Left ventricle myocardium superior (tissue), 1 donor: ENCODE measurements at places on chromosomes 12 and 14. TPM values are rescaled to one million over a fixed set of nuclear protein-coding genes. Genes with fewer than 3 reads are reported as not detected.

GRCh38 chr12:84825149-84825548 lies 87.5 kb downstream of the SLC6A15 start:
- DNase-seq, result no peak

GRCh38 chr14:57491640-57492039 lies 2.0 kb downstream of the CCDC198 start:
- no peak for DNase-seq

DNA sequence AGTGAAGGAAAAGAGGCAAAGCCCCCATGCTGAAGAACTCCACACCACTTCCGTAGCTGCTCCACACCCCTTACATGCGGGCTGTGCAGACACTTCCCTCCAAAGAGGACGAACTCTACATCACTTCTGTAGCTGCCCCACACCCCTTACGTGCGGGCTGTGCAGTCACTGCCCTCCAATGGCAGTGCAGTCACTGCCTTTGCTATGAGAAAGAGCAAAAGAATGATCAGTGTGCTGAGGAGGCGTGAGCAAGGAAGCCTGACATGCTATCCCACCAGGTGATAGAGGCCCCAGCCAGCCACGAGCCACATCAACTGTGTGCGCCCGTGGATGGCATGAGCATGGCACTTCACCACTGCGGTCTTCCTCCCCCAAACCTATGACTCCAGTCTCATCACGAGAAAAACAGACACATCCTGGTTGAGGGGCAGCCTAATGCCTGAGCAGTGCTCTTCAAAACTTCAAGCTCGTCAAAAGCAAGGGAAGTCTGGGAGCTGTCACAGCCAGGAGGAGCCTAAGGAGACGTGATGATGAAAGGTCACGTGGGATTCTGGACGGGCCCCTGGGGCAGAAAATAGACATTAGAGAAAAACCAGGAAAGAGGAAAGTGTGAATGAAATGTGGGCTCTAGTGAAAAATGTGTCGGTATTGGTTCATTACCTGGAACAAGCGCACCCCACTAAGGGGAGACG lies 60.8 kb upstream of the C14orf180 start:
- DNase-seq, result no peak

DNA sequence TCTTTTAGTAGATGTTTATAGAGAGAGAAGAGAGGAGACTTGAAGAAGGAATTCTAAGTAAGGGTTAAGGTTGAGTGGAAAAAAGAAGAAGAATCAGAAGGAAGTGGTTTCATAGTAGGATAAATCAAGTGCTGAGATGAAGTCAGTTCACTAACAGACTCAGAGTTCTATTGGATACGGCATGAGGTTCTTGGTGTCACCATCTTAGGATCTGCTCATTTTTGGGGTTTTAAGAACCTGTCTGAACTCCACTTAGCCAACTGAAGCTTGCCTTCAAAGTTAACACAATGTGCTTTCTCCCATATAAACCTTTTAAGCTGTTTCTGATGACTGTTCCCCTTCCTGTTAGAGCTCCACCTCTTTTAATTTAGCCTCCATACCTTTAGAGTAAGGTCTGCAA lies 152.6 kb downstream of the PRKCH start:
- no peak for DNase-seq

GRCh38 chr14:66636240-66636639 lies 128.3 kb downstream of the GPHN start:
- DNase-seq, result no peak

DNA sequence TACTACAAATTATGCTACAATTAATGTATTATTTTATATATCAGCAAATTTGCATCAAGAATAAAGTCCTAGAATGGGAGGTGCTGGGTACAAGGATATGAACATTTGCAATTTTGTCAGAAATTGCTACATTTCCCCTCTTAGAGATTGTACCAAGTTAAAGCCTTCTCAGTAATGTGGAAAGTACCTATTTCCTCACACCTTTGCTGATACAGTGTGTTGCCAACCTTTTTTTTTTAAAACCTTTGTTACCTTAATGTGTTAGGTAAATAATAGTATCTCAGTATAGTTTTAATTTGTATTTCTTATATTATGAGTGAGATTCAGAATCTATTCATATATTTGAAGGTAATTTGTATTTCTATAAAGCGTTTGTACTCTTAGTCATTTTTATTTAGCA lies 95.4 kb upstream of the HIF1A start:
- DNase-seq, result no peak

- DNase-seq, result no peak
Observed at GRCh38 chr14:76968621-76969063, 59.9 kb downstream of the IRF2BPL start.

DNA sequence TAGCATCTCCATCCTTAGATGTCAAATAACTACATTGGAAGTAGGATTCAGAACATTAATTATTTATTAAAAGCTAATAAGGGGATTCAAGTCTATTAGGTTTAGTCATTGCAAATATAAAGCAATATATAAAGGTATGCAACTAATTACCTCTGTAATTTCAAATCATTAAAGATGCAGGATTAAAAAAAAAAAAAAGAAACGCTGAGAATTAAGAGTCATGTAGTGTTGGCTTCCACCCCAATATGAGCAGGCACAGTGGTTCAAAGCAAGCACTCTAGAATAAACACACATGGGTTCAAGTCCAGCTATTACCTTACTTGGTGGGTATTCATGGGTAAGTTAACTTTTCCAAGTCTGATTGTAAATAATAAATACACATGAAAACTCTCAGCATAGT lies 10.9 kb downstream of the SPTB start:
- no peak for DNase-seq

DNA sequence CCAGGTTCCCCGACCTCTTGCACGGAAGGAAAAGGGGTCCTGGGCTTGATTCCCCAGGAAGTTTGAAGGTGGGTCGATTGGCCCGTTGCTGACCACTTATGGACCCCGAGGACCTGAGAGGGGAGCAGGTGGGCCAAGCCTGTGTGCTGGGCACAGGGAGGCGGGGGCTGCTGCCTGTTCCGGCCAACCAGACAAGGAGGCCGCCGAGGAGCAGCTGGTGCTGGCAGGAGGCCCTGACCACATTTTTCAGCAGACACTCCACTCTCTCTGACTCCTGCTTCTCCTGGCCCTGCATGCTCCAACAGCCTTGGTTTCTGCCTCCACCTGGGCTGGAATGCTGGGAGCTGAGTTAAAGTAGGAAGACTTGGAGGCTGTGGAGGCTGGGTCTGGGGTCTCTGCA lies 42.8 kb downstream of the NOS1 start:
- DNase-seq, result no peak

DNA sequence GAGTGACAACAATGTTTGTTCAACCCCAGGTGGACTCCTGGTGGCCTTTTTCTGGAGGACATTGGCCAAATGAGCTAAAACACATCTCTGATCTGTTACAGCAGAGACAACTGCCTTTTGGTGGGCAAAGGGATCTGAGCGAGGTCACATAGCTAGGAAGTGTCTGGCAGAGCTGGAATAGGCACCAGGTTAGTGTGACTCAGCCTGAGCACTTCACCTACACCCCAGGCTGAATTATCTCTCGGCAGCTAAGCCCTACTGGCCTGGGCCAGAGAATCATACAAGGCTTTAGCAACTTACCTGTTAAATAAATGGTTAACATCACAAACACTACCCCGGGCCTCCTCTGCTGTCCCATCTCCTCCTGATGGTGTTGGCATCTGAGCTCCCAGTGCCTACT lies 50.2 kb upstream of the HSPB8 start:
- no peak for DNase-seq

GRCh38 chr14:56150645-56151345 lies 32.6 kb downstream of the PELI2 start:
- DNase-seq, result no peak

DNA sequence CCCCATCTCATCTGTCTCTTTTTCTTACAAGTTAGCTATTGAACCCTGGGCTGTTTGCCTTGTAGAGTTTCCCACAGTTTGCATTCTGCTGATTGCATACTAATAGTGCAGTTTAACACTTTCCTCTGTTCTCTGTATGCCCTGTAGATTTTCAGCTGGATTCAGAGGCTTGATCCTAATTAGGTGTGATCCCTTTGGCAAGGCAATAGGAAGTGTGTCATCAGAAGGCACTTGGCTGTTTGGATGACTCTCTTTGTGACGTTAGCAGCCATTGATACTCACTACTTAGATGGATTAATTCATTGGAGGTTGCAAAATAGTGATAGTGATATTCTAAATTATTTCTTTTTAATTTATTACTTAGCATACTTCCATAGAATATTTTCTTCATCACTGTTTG lies 33.6 kb downstream of the FUT8 start:
- DNase-seq, result no peak

- no peak for DNase-seq
Observed at GRCh38 chr12:128612150-128612850, 211.5 kb downstream of the SLC15A4 start.

GRCh38 chr14:68395604-68396003 lies 397.3 kb downstream of the ZFP36L1 start:
- no peak for DNase-seq

- DNase-seq, result no peak
Observed at GRCh38 chr12:109951136-109951535, 45.0 kb downstream of the GIT2 start.

DNA sequence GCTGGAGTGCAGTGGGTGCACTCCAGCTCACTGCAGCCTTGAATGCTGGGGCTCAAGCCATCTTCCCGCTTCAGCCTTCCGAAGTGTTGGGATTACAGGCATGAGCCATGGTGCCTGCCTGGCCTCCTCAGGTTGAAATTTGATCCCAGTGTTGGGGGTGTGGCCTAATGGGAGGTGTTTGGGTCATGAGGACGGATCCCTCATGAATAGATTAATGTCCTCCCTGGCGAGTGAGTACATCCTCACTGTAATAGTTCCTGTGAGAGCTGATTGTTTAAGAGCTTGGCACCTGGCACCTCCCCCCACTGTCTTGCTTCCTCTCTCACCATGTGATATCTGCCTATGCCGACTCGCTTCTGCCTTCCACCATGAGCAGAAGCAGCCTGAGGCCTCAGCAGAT lies 84.7 kb downstream of the TSPAN9 start:
- DNase-seq, result no peak

DNA sequence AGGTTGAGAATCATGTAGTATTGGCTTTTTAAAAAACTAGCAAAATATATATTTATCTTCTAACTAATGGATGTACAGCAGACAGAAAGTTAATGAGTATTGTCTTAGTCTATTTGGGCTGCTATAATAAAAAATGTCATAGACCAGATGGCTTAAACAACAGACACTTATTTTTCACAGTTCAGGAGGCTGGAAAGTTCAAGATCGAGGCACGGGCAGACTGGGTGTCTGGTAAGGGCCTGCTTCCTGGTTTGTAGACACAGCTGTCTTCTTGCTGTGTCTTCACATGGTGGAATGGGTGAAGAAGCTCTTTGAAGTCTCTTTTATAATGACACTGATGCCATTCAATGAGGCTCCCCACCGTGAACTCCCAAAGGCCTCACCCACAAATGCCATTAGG lies 70.1 kb upstream of the KRR1 start:
- DNase-seq, result no peak

DNA sequence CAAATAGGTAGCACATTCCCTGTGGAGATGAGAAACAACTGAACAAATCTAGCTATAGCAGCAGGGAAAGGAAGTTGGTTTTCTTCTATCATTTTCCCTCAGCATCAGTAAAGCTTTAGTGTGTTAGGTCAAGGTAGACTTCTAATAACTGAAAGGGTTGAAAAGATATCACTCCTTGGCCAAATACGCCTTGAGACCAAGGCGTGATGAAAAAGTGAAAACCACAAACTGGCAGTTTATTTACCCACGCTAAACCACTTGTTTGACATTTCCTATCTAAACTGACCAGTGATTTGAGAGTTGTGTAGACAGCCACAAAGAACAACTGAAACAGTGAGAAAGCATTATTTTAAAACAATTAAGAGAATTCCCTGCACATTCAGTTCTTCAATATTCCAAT lies 99.6 kb upstream of the SOX5 start:
- DNase-seq, result no peak

- DNase-seq, result no peak
Observed at GRCh38 chr12:43291516-43291915, 260.5 kb downstream of the ADAMTS20 start.

- no peak for DNase-seq
Observed at GRCh38 chr14:61461808-61462275, 140.5 kb downstream of the PRKCH start.

DNA sequence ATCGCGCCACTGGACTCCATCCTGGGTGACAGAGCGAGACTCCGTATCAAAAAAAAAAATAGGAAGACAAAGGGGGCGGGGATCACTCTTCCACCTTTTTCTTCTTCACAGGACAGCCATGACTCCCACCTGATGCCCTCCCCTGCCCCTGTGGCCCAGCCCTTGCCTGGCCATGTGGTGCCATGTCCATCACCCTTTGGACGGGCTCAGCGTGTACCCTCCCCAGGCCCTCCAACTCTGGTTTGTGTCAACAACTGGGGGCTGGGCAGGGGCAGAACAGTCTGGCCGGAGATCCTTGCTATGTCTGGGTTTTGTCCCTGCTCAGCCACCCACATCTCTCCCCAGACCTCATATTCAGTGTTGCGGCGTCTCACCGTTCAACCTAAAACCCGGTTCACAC lies 5.8 kb downstream of the TROAP start:
- no peak for DNase-seq

DNA sequence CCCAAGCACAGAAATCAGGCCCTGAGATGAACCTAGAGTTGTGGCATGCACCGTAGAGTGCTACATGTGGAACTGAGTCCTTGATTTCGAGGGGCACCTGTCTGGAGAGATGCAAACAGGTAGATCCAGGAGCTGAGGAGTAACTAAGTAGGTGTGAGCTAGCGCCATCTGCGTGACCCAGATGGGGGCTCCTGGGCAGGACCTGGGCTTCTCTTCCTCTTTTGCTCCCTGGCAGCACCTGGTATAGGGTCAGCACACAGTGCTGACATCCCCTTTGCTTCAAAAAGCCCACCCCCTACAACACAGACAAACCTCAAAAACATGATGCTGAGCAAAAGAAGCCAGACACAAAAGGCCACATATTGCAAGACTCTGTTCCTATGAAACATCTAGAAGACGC lies 65.8 kb downstream of the PITPNM2 start:
- DNase-seq, result no peak

- DNase-seq, result no peak
Observed at GRCh38 chr12:79302162-79302814, 388.5 kb downstream of the PAWR start.

GRCh38 chr12:24252602-24253001 lies 303.1 kb upstream of the SOX5 start:
- DNase-seq, result no peak

Gene LUM
- total RNA-seq, result 52.0 TPM

Gene PLEKHG7
- total RNA-seq, result not detected

Gene SRRM4
- total RNA-seq, result 0.42 TPM

Gene KRT78
- not detected for total RNA-seq

Gene MSRB3
- 150 TPM for total RNA-seq

Gene CNOT2
- 36.9 TPM for total RNA-seq

Gene TEX22
- total RNA-seq, result 1.6 TPM

Gene SLC25A21
- total RNA-seq, result 0.89 TPM

Gene KRR1
- total RNA-seq, result 29.7 TPM

Gene PDE3A
- total RNA-seq, result 171 TPM

Gene LMNTD1
- not detected for total RNA-seq
